ENCODE measurements at places on chromosomes 13 and 19.

DNA sequence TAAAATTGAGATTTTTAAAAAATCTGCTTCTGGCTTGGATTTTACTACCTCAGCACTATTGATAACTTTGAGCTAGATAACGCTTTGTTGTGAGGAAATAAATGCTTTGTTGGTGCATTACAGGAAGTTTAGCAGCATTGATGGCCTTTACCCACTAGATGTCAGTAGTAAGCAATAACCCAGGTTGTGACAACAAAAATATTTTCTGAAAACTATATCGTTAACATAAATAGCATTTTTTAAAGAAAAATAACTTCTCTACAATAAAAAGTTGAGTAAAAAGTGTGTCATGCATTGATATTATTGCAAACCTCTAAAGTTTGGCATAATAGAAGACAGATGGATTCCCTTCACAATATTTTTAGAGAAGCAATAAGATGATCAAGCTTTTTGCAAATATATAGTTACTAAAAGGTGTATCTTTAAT lies 1246.5 kb downstream of the UQCRFS1 start:
- DNase-seq, result no peak

DNA sequence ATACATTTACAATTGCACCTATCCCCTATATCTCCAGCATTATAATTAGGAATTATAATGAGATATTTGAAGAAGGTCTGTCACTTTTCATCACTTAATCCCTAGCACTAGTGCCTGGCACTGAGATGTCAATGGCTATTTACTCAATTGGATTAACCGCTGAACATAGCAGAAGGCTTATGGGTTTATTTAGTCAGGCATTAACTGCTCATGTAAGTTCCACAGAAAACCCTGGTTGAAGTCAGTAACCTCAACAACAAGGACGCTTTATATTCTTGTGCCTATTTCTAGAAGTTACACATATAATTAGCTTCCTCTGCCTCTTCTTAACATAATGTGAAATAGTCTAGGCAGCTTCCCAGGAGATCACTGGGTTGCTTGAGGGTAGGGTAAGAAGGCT lies 107.5 kb upstream of the POSTN start:
- DNase-seq, result no peak

GRCh38 chr13:97335488-97336134 lies 98.4 kb upstream of the RAP2A start:
- DNase-seq, result no peak

GRCh38 chr13:105047676-105048295 lies 1487.7 kb downstream of the EFNB2 start:
- DNase-seq, result no peak

DNA sequence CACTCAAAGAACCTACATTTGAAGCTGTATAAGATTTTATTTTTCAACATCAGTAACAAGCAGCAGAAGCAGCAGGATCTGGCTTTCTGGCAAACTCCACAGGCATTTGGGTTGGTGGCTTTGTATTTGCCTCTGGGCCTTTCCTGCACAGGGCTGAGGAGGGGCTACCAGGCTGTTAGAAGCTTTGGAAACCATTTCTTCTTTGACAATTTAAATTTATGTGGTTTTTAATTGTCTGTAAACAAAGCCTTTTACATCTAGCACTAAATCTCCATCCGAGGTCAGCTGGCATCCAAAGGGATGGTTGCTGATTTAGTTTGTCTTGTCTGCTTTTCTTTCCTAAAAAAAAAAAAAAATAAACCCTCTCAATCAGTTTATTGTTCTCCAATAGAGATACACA lies 127.5 kb upstream of the OBI1 start:
- no peak for DNase-seq

GRCh38 chr13:77136902-77137420 lies 110.0 kb upstream of the FBXL3 start:
- DNase-seq, result no peak

DNA sequence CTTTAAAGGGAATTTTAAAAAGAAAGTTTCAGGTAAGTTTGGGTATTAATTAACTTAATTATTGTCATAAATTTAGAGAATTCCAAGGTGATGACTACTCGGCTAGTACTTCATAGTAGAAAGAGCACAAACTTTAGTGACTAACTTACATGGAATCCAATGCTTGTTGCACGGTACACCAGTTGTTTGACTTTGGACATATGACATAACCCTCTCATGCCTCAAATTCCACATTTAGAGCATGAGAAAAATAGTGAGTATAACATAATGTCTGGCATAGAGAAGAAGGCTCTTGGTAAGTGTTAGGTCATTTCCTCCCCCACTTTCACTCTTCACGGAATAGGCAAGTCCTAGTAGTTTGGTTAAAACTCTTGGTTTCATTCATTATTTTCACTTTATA lies 1249.4 kb upstream of the SLC10A2 start:
- no peak for DNase-seq

- DNase-seq, result no peak
These were observed 32.1 kb upstream of the SCEL start for GRCh38 chr13:77503398-77503797.

- DNase-seq, result no peak
These were observed 19.2 kb downstream of the NECTIN2 start for GRCh38 chr19:44865196-44865767.

- DNase-seq, result no peak
These were observed 7.4 kb downstream of the GPC6 start for GRCh38 chr13:93233997-93234416.

Measured in T-helper 17 cell (primary cell).